ENCODE measurements at places on chromosomes 1 and 21.

- no peak for DNase-seq
Measured at GRCh38 chr1:178864326-178864725, 6.6 kb downstream of the ANGPTL1 start.

- DNase-seq: no peak
Measured at GRCh38 chr1:226310637-226311195, 1.8 kb upstream of the LIN9 start.

DNA sequence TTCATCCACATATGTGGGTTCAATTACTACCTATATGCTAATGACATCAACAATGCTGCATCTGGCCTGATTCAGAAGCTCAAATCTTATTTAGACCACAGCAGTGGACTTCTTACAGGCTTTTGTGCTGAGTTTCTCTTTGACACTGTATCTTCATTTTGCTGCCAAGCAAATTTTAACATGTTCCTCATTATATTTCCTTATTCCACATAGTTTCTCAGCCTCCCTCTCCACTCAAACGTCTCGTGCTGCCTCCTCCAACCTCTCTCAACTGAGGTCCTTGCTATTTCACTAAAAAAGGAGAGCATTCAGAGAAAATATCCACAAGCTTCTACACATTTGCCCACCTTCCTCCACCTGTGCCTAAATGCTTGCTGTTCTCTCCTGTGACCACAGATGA is 6.5 kb downstream of the TDRKH start:
- DNase-seq: no peak

DNA sequence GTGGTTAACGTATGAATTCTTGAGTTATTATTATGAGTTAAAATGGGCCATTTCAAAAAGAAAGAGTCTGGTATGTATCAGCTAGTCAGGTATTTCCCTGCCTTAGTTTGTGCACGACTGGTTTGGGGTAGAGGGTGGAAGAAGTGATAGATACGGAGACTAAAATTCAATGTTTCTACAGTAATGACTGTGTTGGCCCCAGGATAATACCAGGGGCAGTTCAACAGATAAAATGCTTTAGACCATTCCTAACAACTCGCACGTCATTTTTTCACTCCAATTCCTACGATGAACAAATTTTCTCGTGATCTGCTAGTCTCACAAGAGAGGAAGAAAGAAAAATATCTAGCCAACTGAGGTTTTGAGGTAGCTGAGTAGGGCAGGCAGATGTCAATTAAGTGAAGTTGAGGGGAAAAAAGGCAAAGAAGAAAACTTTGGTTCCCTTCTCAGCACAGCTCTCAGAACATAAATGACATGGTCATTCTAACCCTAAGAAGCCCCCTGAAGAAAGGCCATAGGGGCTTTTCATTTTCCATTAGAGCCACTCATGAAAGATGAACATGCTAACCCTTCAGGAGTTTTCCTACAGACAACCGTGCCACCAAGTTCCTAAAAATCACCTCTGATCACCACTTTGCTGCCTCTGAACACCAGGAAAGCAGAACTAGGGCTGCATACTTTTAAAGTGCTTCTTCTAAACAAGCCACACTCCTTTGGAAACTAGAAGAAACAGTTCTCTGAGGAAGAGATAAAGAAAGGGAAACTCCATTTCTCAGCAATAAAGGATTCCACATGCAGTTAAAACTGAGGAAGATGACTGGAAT is 5.6 kb downstream of the MCOLN2 start:
- DNase-seq: no peak

GRCh38 chr1:191734321-191734720 is 423.9 kb upstream of the RGS18 start:
- DNase-seq: no peak

DNA sequence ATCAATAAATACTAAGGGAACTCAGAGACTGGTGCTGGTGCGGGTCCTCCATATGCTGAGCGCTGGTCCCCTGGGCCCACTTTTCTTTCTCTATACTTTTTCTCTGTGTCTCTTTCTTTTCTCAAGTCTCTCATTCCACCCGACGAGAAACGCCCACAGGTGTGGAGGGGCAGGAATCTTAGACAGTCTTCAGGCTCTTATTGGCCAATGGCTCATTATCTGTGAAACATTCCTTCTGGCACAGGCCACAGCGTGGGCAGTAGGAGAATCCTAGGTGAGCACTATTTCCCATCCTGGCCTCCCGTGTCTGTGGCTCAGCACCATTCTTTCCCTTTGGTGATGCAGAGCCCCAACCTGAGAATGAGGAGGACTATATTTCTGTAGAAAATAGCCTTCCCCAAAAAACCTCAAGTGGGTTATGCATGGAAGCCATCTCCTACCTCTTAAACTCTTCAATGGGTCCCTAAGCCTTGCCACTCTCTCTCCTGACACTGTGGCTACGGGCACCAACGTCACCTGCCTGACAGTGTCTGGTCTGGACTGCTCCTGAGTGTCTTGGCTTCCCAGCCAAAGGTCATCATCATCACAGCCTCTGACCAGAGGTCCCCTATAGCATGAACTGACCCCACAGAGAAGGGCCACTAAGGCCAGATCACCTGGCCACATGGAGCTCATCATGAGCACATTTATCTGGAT is 6.2 kb upstream of the SLAMF1 start:
- no peak for DNase-seq

DNA sequence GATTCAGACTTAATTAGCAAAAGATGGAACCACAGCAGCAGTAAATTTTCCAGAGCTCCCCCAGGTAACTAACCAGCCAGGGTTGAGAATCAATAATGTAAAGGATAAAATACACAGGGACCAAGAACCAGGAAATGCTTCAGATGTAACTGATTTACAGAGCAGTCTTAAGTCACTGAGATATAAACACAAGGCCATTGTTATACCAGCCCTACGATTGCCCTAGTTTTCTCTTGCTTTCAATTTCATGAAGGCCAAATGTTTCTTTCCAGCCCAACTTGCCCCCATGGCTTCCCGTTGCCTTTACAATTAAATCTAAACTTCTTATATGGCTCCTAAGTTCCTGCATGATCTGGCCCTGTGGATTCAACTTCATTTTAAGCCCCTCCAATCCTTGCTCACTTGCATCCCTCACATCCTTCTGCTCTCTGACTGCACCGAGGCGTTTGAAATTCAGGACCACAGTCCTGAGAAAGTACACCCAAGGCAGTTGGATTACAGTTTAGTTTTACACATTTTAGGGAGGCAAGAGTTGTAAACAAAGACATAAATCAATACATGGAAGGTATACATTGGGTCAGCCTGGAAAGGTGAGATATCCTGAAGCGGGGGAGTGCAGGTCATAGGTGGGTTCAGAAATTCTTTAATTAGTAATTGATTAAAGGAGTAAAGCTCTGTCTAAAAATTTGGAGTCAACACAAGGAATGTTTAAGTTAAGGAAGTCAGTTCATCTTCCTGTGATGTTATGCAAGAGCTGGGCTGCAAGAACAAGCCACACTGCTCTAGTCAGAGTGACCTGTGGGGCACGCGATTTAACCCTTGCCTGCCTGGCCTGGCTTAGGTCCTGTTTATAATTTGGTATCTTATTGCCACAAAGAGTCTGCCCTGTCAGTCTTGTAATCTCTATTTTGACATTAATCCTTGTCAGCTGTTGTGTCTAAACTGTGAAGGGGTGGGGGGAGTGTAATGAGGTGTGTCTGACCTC is 69.9 kb upstream of the COG2 start:
- no peak for DNase-seq

DNA sequence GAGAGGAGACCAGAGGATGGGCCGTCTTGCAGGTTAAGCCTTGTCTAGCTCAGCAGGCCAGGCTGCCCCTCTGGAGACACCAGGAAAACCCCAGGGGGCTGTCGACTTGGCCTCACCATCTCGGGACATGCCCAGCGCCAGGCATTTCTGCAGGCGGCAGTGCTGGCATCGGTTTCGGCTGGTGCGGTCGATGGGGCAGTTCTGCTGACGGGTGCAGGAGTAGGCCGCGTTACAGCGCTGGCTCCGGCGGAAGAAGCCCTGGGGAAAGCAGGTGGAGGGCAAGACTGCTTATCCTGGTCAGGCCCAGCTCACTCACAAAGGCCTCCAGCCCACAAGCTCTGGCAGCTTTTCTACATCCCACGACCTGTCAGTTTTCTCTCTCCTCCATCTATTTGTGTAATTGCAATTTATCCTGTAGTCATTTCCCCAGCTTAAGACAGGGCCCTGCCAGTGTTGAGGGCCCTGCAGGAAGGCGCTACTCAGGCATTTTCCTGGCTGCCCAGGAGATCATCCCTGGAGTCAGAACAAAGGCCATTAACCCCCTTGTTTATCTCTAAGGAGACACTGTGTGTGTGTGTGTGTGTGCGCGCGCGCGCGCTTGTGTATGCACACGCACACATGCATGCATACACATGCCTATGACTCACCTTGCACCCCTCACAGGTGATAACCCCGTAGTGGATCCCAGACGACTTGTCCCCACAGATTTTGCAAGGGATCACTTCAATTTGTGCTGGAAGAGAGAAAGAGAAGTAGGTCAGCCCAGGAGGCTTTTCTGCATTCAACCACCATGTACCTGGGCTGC is 11.5 kb upstream of the LINGO4 start:
- no peak for DNase-seq

DNA sequence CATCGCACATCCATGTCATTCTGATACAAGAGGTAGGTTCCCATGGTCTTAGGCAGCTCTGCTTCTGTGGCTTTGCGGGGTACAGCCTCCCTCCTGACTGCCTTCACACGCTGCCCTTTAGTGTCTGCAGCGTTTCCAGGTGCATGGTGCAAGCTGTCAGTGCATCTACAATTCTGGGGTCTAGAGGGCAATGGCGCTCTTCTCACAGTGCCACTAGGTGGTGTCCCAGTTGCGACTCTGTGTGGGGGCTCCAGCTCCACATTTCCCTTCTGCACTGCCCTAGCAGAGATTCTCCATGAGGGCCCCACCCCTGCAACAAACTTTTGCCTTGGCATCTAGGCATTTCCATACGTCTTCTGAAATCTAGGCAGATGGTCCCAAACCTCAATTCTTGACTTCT is 138.2 kb upstream of the BRINP3 start:
- DNase-seq: no peak

DNA sequence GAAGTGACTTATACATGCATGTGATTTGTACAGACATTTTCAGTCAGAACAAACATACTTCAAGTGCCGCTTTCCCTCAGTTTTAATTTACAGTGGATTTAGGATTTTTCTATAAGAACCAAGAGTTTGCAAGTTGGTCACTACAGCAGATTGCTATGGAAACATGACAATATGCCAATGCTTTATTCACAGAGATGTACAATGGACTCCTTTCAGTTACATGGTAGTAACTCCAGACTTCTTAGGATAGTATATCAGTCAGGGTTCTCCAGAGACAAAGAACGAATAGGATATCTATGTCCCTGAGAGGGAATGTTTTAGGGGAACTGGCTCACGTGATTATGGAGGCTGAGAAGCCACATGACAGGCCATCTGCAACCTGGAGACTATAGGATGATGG is 27.4 kb downstream of the IFI44 start:
- no peak for DNase-seq

DNA sequence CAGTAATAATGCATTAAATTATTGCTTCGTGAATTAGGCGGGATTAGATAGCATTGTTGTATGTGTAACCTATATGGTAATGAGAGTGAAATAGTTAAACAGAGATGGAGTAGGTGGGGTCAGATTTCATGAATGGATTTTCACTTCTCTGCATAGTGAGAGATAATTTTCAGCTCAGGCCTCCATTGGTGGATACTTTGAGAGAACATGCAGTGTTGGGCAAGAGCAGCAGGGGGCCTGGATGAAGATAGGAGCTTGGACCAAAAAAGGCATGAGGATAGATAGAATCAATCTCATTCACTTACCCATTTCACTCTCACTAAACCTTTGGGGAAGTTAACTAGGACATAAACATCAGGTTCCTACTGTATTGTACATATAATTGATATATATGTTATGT is 39.5 kb upstream of the C1orf87 start:
- DNase-seq: no peak

GRCh38 chr1:87826681-87827251 is 498.1 kb downstream of the LMO4 start:
- no peak for DNase-seq

- DNase-seq: no peak
Measured at GRCh38 chr1:40769815-40770214, 13.8 kb upstream of the KCNQ4 start.

DNA sequence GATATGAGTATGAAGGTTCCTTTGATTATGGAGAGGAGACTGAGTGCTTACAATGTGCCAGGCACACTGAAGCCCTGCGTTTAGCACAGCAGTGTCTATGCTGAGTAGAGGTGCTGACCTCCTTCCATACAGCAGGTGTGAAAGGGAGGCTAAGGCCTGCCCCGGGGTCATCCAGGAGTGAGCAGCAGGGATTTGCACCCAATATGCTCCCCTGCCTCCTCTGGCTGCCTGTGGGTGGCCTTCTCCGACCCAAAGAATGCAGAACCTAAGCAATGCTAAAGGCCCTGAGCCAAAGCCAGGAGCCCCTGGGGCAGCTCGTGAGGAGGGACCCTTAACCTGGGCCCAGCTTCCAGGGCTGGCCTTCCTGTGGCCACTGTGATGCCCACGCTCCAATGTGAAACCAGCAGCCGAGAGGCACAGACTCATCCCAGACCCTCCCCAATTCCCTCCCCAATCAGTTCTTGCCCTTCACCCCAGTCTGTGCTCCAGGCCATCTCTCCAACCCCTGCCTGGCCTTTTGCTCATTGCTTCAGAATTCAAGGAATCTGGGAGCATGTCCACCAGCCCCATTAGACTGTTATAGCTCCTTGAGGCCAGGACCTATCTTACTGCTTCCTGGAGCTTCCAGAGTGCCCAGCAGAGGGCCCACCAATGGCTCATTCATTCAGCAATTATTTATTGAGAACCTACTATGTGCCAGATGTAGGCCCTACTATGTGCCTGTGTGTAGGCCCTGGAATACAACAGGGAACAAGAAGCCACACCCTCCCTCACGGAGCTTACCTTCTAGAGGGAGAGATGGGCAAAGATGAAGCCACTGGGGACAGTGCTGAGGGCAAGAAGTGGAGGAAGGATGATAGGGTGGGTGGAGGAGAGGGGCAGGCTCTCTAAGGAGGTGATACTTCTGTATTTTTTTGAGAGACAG is 53.3 kb downstream of the TAS1R2 start:
- no peak for DNase-seq

GRCh38 chr1:163813251-163813650 is 491.5 kb downstream of the NUF2 start:
- DNase-seq: no peak

DNA sequence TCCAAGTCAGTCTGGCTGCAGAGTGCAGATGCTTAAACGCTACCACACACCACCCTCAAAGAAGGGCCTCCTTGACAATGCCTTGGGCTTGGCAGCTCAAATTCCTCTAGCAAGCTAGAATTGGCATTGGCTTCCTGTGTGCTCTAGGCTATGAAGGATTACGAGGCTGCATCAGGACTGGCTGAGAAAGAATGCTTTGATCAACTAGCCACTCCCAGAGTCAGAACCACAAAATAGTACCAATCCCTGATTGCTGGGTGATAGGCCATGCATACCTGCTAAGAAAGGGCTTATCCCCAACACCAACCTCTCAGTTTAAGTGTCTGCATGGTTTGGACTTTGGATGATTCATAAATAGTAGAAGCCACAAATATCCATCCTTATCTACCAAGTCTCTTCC is 504.9 kb downstream of the OMA1 start:
- DNase-seq: no peak

- DNase-seq: peak; percentile 31
Measured at GRCh38 chr1:44031252-44032169, at the start of gene SLC6A9. Gene SLC6A9 (minus strand): TSS chr1:44031462. CDS start chr1:44024277, 7,185 bp downstream.

All from activated naive CD4-positive, alpha-beta T cell (primary cell).